AG08395 (cell line): ENCODE measurements at places on chromosomes 7 and 10.

GRCh38 chr10:48612236-48612943, 7.5 kb upstream of the ARHGAP22 start:
- DNase-seq, result peak; percentile 74

GRCh38 chr7:2182461-2182860, 50.3 kb downstream of the MAD1L1 start:
- no peak for DNase-seq

GRCh38 chr7:139982927-139983920, 79.5 kb downstream of the PARP12 start:
- DNase-seq, result no peak

DNA sequence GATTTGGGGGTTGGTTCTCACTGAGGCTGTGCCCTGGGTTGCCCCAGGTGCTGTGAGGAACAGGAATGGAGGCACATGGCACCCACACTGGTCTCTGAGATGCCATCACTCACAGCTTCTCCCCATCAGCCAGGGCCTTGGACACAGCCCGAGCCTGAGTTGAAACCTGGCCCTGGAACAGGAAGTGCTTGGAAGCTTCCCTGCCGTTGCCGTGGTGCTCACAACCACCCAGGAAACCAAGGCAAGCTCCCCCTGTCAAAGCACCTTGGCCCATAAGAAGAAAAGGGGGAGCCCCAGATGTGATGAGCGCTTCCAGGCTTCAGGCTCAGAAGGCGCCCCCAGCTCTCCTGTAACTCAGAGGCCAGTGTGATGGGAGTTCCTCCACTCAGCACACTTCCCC, at the start of gene BTBD16:
BTBD16 (plus strand) TSS at position 221 of the 400 bp plus-strand sequence. CDS start 3,786 bp downstream, outside the sequence.
- no peak for DNase-seq

DNA sequence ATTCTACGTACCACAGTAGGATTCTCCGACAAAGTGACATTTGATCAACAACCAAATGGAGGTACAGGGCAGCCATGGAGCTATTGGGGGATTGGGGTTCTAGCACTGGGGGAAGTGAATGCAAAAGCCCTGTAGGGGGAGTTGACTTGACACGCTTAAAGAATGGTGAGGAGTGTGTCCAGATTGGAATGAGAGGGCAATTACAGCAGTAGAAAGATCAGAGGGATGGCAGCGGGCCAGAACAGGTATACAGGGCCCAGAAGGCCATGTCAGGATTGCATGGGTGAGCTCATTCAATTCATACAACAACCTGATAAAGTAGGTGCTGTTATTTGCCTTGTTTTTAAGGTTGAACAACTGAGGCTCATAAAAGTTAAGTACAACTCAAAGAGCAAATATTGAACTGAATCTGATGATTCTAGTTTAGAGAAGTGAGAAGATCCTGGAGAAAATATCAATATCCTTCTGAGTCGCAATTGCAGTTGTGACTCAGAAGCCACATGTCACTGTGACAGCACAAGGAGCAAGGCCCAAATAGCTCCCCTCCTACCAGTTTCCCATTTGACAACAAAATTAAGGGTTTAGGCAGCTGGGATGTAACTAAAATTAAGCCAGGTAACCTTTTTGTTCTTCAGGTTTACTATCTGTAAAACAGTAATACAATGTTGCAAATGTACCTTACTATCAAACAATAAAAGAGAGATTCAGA, 28.0 kb upstream of the CTTNBP2 start:
- no peak for DNase-seq

DNA sequence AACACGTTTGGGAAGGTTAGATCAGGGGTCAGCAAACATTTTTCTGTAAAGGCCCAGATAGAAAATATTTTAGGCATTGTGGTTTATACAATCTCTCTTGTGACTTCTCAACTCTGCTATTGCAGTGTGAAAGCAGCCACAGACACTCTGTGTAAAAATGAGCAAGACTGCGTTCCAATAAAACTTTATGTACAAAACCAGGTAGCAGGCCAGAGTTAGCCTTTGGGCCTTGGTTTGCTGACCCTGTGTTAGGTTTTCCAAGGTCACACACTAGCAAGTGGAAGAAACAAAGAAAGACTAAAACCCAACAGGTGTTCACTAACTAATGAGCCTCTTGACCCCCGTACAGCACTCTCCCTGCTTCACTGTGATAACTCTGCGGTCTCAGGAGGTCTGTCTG, 14.9 kb upstream of the PAXIP1 start:
- no peak for DNase-seq

GRCh38 chr7:69744026-69744425, 145.8 kb downstream of the AUTS2 start:
- no peak for DNase-seq

DNA sequence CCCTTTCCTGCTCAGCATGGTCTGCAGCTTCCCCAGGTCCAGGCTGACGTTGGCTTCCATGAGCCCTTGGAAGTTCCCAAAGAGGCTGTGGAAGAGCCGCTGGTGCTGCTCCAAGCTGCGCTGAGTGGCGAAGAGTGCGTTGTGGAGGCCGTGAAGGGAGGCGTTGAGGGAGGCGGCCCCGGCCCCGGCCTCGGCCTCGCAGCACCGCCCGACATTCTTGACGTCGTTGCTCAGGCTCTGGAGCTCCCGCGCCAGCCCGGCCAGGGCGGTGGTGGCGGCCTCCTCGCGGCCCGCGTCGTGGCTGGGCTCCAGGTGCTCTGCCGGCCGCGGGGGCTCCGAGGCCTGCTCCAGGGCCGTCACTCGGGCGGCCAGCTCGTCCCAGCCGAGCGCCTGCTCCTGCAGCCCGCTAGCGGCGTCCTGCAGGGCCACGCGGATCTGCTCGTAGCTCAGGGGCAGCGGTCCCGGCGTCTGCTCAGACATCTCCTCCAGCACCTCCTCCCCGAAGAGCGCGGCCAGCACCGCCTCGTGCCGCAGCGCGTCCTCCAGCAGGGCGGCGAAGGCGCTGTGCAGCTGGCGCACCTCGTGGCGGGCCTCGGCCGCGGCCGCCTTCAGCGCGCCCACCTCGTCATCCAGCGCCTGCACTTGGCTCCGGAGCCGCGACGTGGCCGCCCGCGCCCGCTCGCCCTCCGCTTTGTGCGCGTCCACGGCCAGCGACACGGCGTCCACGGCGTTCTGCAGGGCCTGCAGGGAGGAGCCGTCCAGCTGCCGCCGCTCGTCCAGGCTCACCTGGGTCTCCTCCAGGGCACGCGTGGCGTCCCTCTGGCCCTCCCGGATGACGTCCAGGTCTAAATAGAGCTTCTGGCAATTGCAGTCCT, 14.7 kb downstream of the MMRN2 start:
- no peak for DNase-seq

DNA sequence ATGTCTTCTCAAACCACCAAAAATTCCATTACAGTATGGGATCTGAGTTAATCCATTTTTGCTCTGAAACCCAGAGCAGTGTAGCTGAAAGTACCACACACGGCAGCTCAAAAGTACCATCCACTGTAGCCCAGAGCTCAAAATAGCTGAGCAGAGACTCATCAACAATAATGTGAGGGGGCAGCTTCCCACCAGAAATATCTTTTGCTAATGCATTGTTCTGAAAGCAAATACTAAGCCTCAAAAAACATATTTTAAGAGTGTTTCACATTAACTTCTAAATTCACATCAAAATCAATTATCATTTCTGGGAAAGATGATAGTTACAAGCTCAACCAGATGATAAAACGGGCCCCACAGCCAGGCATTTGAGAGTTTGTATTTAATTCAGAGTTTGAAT, 73.7 kb downstream of the ABLIM1 start:
- no peak for DNase-seq

DNA sequence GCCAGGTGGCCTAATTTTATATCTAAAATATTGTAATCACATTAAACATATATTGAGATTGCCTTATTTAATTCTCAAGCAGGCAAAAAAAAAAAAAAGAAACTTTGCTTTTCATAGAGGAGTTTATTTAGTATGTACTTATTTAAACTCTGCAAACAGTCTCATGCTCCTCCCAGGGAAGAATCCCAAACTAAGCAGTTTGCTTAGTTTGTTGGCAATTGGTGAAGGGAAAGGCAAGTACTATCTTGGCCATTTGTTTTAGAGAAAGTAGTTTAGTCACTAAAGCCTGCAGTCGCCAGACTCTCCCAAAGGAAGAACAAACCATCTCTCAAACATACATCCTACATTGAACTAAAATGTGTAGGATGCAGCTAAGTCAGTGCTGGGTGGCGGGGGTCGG, 226.8 kb downstream of the CDC14C start:
- no peak for DNase-seq

DNA sequence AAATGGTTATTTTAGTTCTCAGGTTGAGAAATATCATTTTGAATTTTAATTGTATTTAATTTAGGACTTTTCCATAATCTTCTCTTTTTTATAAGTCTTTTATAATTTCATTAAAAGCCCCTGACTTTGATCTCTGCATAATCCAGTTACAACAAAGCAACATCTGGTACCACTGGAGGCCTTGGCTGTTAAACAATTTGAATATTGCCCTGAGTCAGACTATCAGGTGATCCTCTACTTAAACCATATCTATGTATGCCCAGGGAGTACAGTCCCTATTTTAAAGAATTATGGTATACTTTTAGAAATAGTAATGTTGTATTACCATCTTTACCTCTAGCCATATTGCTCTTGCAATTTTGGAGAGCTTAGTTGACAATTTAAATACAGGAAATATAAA, 119.1 kb downstream of the MAGI2 start:
- DNase-seq, result no peak

GRCh38 chr7:128940494-128941322, 3.0 kb downstream of the IRF5 start:
- no peak for DNase-seq

DNA sequence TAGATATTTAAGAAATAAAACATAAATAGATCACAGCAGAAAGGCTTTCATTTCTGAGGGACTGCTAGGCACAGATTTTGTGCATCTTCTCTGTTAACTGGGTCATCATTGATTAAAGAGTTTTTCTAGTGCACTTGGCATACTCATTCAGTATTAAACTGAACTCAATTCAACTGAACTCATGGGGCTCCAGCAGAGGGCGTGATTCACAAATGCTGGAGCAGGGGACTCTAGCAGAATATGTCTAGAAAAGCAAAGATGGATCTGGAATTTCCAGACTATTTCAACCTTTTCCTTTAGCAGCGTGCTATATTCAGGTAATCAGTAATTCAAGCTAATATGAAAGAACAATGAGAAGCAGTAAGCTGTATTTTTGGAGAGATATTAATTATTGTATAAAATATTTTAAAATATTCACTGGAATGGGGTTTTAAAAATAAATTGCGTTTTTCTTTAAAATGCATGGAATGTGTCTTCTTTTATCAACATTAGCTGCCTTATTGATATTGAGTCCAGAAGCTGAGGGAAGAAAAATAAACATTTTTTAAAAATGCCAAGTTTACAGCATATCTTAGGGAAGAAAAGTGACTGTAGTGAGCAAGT, 296.8 kb upstream of the CACNA2D1 start:
- DNase-seq, result peak; percentile 50

GRCh38 chr10:125076891-125077541, 83.3 kb downstream of the CTBP2 start:
- no peak for DNase-seq

DNA sequence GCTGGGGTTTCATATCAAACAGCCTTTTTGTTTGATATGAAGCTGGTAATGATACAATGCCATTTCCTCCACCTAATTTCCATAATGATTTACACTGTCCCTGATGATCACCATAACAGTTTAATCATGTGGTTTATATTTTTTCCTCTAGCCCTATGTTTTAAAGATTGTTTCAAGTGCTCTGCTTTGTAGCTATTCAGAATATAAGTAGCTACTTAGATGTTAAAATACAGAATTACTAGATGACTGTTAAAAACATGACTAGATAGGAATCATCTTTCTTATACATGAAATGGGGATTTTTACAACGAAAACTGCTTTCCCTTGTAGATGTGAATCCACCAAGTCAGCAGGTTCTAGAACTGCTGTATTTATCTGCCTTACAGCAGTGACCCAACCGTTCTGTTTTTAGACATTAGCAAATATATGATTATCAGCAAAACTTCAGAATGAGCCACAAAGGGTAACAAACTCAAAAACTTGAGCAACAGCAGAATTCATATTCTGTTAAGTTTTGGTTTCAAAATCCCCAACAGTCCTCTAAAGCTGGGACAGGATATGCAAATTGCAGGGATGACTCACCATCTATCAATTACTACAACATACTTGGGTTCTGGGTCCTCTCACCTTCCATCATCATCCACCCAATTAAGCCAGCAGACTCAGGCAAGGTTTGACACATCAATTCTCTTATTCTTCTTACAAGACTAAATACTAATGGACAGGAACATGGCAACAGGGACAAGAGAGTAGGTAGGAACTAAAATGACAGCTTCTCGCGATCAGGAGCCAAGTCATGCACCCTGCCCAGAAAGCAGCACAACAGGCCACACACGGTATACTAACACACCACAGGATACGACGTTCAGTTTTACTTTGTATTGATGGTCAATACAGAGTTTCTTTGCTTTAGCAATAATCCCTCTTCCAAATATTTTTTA, 83.9 kb downstream of the PIP4K2A start:
- peak; percentile 53 for DNase-seq

- DNase-seq, result no peak
Observed at GRCh38 chr7:107043921-107044346, 571 bp upstream of the PRKAR2B start.

DNA sequence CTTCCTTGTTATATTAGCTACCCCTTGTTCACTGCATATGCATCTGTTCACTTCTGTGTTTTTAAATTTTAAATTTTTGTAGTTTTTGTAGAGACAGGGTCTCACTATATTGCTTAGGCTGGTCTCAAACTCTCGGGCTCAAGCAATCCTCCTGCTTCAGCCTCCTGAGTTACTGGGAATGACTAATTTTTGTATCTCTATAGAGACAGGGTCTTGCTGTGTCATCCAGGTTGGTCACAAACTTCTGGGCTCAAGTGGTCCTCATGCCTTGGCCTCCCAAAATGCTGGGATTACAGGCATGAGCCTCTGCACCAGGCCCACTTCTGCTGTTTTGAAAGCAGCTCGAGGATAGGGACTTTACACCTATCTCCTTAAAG, 64.6 kb downstream of the PRTFDC1 start:
- DNase-seq, result no peak
